ENCODE measurements at places on chromosomes 5 and 9. TPM values are rescaled to one million over a fixed set of nuclear protein-coding genes. Genes with fewer than 3 reads are reported as not detected.

The PKD2L2 gene
- total RNA-seq, result 1.1 TPM

DNA sequence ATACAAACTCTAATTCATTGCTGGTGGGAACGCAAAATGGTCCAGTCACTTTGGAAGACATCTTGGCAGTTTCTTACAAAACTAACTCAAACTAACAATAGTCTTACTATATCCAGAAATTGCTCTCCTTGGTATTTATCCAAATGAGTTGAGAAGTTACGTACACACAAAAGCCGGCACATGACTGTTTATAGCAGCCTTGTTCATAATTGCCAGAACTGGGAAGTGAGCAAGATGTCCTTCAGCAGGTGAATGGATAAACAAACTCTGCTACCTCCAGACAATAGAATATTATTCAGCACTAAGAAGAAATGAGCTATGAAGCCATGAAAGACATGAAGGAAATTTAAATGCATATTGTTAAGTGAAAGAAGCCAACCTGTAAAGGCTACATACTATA, 17.9 kb upstream of the GNAQ start:
- no peak for DNase-seq

The FOXD4 gene
- 0.41 TPM for total RNA-seq

The ANKRD18B gene
- 1.7 TPM for total RNA-seq

- DNase-seq, result no peak
These were observed 23.2 kb downstream of the CNTFR start for GRCh38 chr9:34566322-34566721.

The SLC34A3 gene
- not detected for total RNA-seq

- no peak for DNase-seq
These were observed 436.7 kb downstream of the CTNND2 start for GRCh38 chr5:11467588-11467987.

The ARL14EPL gene
- not detected for total RNA-seq

DNA sequence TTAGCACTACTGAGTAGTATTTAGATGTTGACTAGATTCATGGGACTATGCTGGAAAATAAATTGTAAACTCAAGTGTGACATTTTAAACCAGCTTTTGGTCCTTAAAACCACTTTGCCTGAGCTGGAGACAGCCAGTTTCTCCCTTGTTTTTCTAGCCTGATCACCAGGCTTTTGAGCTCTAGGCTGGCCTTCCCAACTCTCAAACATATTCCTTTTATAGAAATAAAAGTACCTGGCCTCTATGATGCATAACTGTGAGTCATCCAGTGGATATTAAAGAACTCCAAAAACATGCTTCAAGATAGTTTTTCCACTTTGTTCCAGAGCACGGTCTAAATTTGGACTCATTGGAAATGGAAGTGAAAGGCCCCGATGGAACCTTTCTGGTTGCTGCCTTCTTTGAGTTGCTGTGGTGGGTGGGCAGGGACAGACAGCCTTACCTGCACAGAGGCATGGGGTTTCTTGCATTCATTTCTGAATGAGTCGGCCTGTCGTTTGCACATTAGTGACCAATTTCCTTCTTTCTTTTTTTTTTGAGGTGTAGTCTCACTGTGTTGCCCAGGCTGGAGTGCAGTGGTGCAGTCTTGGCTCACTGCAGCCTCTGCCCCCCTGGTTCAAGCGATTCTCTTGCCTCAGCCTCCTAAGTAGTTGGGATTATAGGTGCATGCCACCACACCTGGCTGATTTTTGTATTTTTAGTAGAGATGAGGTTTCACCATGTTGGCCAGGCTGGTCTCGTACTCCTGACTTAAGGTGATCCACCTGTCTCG, 43.1 kb downstream of the TRIO start:
- DNase-seq, result no peak

The FIBCD1 gene
- 0.51 TPM for total RNA-seq

DNA sequence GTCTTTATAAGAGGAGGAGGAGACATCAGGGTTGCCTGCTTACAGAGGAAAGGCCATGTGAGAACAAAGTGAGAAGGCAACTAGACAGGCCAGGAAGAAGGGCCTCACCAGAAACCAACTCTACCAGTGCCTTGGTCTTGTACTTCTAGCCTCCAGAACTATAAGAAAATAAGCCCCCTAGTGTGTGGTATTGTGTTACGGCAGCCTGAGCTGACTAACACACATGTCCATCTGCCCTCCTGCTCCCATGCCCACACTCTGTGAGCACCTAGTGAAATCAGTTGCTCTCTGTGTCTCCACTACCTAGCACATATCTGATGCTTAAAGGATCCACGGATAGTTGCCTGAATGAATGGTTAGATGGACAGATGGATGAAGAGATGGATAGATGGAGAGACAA, 6.9 kb downstream of the AK3 start:
- no peak for DNase-seq

The SPATA31A5 gene
- not detected for total RNA-seq

GRCh38 chr9:136835162-136835931, 6.9 kb upstream of the AJM1 start:
- peak; percentile 65 for DNase-seq

The BTNL8 gene
- total RNA-seq, result 6.5 TPM

DNA sequence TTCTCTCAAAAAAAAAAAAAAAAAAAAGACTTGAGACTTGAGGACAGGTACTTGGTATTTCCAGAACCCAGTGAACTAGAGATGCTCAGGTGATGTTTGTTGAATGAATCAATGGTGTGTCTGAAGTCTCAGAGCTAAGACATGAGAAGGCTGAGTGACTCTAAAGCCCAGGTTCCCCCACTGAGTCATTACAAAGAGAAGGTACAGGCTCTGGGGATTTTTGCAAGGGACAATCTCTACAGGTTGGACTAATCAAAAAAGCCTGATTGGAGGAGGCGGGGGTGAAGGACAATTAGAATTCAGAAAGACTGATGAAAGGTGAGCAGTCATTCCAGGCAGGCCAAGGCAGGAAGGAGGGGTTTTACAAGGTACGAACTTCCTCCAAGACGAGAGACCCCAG, 8.2 kb upstream of the FABP6 start:
- no peak for DNase-seq

The CDC20B gene
- not detected for total RNA-seq

The GABRA6 gene
- not detected for total RNA-seq

The EQTN gene
- not detected for total RNA-seq

DNA sequence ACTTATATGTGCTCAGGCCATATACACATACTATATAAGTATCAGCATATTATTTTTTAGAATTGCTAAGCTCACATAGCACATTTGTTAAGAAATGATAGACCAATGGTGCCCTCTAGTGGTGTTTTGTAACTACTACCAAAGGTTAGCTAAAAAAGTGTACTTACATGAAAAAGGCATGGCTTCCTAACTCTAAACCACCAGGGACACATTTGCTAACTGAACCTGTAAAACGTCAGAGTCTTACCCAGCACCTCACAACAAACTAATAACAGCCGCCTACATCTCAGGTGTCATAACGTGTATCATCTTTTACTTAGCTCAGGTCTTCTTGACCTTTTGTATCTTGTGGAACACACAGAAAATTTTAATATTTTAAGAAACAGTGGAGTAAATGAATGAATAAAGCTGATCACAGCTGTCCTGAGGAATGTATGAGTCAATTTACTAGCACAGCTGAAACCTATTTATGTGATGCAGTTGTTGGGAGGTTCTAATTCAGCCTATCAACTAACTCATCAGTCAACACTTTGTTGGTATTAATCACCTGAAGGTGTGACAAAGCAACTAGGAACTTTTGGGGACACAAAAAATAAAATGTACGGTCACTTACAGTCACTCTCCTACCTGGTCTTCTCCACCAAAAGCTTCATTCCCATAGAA, 72.9 kb downstream of the BAAT start:
- DNase-seq, result no peak

- no peak for DNase-seq
These were observed 127.3 kb downstream of the STARD4 start for GRCh38 chr5:111385051-111385450.

GRCh38 chr5:174354571-174354970, 309.1 kb downstream of the NSG2 start:
- no peak for DNase-seq

DNA sequence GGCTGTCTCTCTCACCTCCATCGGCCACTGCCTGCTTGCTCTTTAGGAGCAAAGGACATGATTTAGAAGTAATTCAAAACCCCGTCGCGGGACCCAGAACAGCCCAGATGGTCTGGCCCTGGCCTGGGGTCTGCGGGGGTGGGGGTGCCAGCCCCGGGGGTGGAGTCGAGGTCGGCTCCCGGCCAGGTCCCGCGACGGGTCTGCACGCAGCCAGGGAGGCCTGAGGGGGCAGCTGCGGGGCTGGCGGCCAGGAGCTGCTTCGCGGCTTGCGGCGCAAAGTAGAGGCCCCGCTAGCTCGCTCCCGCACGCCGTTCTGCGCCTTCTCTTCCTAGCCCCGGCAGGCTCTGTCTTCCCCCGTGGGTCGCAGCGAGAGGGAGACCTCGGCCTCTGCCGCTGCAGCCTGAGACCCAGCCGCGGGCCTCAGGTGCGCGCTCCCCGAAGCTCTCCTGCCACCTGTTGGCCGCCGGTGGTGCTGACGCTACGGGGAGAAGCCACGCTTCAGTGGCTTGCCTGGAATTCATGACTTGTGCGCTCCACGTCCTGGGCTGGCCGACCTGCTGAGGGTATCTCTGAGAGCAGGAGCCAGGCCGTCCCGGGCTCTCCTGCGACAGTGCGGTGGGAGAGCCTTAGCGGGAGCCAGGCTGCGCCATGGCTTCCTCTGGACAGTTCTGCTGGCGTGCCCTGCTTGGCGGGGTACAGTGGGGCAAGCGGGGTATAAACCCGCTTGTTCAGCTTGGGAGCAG, 157.2 kb upstream of the PITX1 start:
- DNase-seq, result peak; percentile 92

GRCh38 chr9:106600955-106601560, 261.9 kb upstream of the ZNF462 start:
- no peak for DNase-seq

The NOXA1 gene
- 2.9 TPM for total RNA-seq

- DNase-seq, result no peak
These were observed 97.3 kb downstream of the ZNF462 start for GRCh38 chr9:106960258-106960657.

- no peak for DNase-seq
These were observed 4.0 kb downstream of the TSLP start for GRCh38 chr5:111075520-111075919.

The CAPSL gene
- not detected for total RNA-seq

DNA sequence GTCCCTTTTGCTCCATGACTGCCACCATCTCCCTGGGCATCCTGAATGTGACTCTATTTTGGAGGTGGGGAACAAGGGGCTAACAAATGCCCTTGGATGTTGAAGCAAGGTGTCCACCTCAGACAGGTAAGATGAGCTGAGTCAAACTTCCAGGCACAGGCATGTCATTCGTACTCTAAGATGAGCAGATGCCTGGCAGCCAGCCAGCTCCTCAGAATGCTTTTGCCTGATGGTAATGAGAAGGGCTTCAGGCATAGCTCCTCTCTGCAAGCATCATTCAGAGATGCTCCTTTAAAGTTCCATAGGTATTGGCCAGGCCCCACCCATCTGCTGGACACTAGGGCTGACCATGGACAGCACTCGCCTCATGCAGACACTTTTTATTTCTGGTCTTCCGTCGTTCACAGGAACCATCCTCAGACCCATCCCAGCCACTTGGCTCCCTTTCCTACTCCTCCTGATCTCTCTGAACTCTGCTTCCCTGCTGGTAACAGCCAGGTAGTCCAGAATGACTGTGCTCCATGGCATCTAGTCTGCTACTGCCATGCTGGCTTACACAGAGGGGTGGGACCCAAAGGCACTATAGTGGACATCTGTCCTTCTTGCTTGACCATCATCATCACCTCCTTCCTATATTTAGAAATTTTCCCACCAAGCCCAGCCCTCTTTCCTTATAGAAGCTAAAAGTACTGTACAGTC, 118.8 kb downstream of the GLIS3 start:
- no peak for DNase-seq

- no peak for DNase-seq
These were observed 146.1 kb downstream of the MAST4 start for GRCh38 chr5:66742083-66742895.
